ENCODE measurements at places on chromosomes 4 and X.

- DNase-seq: no peak
Observed at GRCh38 chr4:119046263-119046662, 89.4 kb upstream of the MYOZ2 start.

DNA sequence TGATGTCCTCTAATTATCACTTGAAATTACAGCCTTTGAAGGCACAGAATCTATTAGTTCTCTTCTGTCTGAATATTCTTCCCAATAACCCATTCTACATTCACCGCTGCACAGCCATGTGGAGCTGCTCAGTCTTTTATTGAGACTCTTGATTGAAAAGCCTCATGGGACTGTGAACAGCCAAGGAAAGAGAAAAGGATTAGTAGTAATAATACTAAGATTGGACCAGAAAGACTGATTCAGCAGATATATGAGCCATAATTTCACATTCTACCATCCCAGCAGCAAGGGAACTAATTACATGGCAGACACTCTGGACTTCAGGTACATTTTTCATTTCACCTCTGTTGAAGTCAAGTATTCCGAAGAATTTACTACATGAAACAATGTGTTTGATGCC lies 2471.7 kb downstream of the ARAP2 start:
- DNase-seq: no peak

GRCh38 chrX:39952989-39953388 lies 144.8 kb downstream of the BCOR start:
- DNase-seq: no peak

GRCh38 chr4:23171976-23172375 lies 479.2 kb downstream of the GBA3 start:
- no peak for DNase-seq

- DNase-seq: no peak
Observed at GRCh38 chrX:7269991-7270390, 122.0 kb upstream of the PUDP start.

GRCh38 chr4:99876946-99877345 lies 17.3 kb downstream of the LAMTOR3 start:
- DNase-seq: no peak

DNA sequence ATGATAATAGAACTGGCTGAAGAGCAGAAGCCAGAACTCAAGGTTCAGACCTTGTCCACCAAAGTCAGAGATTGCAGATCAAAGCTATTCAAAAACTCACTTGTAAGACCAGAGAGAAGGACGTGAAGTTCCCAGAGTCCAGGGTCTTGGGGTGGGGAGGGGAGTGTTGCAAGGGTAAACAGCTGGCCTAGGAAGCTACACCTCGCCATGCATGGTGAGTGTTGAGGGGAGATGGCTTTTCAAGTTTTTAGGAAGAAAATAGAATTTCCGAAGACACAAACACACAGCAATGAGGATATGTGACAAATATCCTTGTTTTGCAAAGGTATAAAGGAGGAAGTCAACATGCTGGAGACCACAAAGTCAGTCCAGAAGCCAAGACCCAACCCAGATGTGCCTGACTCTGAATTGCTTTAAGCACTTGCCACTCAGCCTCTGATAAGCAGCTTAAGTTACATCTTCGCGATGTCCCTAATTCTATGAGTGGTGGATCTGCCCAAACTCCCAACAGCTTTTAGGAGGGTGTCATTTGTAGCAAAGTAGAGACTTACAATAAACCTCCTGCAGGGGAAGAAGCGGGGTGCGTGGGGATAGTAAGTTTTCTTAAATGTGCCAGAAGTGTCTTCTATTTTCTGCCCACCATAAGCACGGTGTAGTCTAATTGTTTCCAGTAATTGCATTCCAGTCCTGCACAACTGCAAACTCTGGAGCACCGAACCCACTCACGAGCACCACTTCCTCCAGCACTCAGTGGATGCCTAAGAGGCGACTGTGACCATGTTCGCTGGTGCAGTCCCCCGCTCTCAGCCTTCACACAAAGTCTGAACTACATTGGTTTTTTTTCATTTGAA lies 26.5 kb downstream of the HAND2 start:
- no peak for DNase-seq

DNA sequence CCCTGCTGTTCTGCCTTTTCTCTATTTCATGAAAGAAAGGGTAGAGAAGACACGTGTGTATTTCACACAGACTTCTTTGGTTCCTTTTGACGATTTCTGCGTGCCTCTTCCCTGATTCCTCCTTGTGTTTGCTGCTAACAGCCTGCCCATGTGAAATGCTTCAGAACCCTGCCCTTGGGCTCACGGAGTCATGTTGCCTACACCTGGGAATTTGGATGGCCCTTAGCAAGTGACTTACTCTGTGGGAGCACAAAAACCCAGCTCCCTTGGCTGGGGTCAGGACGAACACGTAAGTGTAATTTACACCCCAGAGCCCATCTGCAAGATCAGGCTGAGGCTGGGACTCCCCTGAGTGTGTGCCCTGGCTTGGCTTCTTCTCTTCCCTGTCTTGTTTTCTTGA lies 220.3 kb upstream of the BCOR start:
- DNase-seq: no peak

GRCh38 chr4:181677621-181678020 lies 565.6 kb upstream of the TENM3 start:
- DNase-seq: no peak

GRCh38 chr4:79695848-79696247 lies 287.8 kb upstream of the GK2 start:
- no peak for DNase-seq

- no peak for DNase-seq
Observed at GRCh38 chrX:72312311-72312940, 6.7 kb upstream of the CITED1 start.

DNA sequence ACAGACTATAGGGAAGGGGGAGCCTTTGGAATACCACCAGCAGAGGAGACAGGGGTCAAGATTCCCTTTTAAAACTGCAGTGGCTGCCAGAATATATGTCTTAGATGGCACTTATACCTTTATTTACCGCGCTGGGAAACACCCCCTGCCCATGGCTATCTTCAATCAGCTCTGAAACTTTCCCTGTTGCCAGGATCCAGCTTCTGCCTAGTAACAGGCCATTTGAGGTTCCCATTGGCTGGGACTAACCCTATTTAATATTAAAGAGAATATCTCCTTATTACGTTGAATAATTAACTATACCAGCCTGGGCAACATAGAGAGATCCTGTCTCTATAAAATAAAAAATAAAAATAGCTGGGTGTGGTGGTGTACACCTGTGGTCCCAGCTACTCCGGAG lies 23.8 kb downstream of the SOWAHB start:
- no peak for DNase-seq

DNA sequence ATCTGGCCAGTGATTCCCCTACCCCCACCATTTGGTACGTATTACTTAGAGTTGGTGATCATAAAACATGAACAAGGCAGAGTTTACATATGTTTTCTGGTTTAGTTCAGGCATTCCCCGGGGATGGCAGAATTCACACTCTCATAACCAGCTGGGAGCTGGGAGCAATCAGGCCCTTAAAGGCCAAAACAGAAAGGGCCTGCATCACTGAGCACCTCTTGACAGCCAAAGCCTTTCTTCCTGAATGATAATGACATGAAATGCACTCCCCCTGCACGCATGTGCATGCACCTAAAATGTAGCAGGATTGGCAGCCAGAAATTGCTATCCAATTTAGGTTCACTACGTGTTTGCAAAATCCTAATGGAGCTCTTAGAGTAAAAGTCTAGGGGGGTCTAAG lies 235.4 kb downstream of the GPC3 start:
- no peak for DNase-seq
